ENCODE measurements at places on chromosomes 12 and 14. TPM values are rescaled to one million over a fixed set of nuclear protein-coding genes. Genes with fewer than 3 reads are reported as not detected.

DNA sequence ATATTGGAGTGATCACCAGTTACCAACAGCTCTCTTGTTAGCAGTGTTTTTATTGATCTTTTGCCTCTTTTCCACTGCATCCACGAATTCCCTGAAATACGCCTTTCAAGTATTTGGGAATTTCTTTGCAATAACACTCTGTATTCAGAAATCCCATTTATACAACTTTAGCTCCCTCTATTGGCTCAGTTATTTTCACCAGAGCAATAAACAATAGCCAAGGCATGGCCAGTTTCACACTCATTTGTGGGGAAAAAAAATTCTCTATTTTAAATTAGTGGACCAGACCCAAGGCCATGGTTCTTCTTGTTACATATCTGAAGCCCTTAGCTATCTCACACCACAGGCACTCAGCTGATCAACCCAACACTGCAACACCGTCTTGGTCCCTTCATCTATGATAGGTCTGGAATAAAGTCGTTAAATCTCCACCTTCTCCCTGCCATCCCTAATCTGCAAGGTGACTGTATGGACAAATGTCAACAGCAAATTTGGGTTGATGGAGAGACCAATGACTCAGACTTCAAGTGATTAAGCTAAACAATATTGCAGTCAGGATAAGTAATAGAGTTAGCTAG is 92.4 kb upstream of the TMEM260 start:
- no peaks in the 10 kb centered on the region for H3K36me3 ChIP-seq
- no peak overlapping the region for H3K4me3 ChIP-seq

- H3K36me3 ChIP-seq: no peaks in the 10 kb centered on the region
- no peaks in the 10 kb centered on the region for H3K27me3 ChIP-seq
- H3K4me3 ChIP-seq: no peak overlapping the region
These were observed 41.5 kb downstream of the SPPL3 start for GRCh38 chr12:120862664-120863063.

DNA sequence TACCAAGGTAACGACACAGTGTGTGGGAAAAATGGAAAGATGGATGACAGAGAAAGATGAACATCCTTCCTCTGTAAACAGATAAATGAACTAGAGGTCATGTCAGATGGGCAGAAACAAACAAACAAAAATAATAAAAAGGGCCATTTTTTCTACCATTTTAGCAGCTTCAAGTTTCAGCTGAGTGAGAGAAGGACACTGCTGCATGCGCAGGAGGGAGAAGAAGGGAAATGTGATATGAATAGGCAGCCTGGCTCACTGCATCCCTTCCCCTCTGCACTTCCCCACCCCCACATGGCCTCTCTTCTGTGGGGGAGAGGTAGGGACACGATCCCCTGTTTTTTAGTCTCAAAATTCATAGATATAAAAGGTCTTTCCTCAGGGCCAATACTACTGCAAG is 492.0 kb downstream of the NELL2 start:
- no peak overlapping the region for H3K27ac ChIP-seq
- no peaks in the 10 kb centered on the region for H3K27me3 ChIP-seq
- no peak overlapping the region for H3K4me3 ChIP-seq
- H3K36me3 ChIP-seq: no peaks in the 10 kb centered on the region
- DNase-seq: no peak

PA2G4 gene
- total RNA-seq: 49.4 TPM

OTOGL gene
- 0.33 TPM for total RNA-seq

- H3K4me1 ChIP-seq: peaks cover 9% of the 10 kb centered on the region
- H3K4me3 ChIP-seq: no peak overlapping the region
- H3K27ac ChIP-seq: no peak overlapping the region
- H3K27me3 ChIP-seq: no peaks in the 10 kb centered on the region
- peaks cover 1% of the 10 kb centered on the region for H3K36me3 ChIP-seq
- no peak for DNase-seq
These were observed 8.0 kb downstream of the SLC8B1 start for GRCh38 chr12:113326775-113327395.

- DNase-seq: no peak
- H3K4me3 ChIP-seq: no peak overlapping the region
- H3K27ac ChIP-seq: no peak overlapping the region
- H3K4me1 ChIP-seq: peaks cover 5% of the 10 kb centered on the region
- peaks cover 9% of the 10 kb centered on the region for H3K36me3 ChIP-seq
These were observed 10.7 kb downstream of the EIF2S1 start for GRCh38 chr14:67370830-67371229.

SPTB gene
- total RNA-seq: 3.4 TPM

DNA sequence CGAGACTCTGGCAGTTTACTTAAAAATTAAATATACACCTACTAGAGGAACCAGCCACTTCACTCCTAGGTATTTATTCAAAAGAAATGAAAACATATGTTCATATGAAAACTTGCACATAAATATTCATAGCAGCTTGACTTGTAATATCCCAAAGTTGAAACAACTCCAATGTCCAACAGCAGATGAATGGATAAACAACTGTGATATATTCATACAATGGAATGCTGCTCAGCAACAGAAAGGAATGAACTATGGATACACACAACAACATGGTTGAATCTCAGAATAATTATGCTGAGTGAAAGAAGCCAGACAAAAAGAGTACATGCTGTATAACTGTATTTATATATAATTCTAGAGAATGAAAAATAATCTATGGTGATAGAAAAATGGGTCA is 53.4 kb upstream of the DACT1 start:
- no peaks in the 10 kb centered on the region for H3K4me1 ChIP-seq
- H3K27me3 ChIP-seq: no peaks in the 10 kb centered on the region
- no peak overlapping the region for H3K4me3 ChIP-seq
- H3K27ac ChIP-seq: no peak overlapping the region

PAPLN gene
- 9.6 TPM for total RNA-seq

PMCH gene
- not detected for total RNA-seq

DNA sequence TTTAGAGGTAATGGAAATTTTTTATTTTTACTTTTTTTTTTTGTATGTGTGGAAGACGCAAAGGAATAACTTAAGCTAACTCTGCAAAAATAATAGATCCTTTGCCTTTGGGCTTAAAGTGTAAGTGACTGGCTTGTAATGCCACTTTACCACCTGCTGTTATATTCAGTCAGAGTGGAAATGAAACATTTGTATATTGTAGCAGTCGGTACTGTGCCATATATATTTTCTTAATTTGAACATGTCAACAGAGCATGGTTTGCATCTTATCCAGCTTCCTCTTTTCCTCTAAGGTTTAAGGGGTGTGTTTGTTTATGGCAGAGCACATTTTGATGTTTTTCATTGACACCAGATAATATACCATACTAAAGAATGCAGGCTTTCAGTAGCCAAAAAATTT is 176.6 kb downstream of the TRHDE start:
- no peaks in the 10 kb centered on the region for H3K27me3 ChIP-seq
- H3K36me3 ChIP-seq: no peaks in the 10 kb centered on the region
- no peak for DNase-seq
- H3K27ac ChIP-seq: no peak overlapping the region
- H3K4me1 ChIP-seq: peaks cover 30% of the 10 kb centered on the region

GRCh38 chr12:31817120-31817519 is 88.3 kb upstream of the AMN1 start:
- no peaks in the 10 kb centered on the region for H3K36me3 ChIP-seq
- DNase-seq: no peak
- peaks cover 13% of the 10 kb centered on the region for H3K4me1 ChIP-seq
- H3K27me3 ChIP-seq: no peaks in the 10 kb centered on the region

GRCh38 chr14:76927971-76928700 is 100.4 kb downstream of the IRF2BPL start:
- no peak for DNase-seq
- H3K27me3 ChIP-seq: no peaks in the 10 kb centered on the region
- H3K27ac ChIP-seq: no peak overlapping the region
- H3K4me1 ChIP-seq: no peaks in the 10 kb centered on the region

LHX5 gene
- total RNA-seq: not detected

- no peaks in the 10 kb centered on the region for H3K27me3 ChIP-seq
- H3K36me3 ChIP-seq: no peaks in the 10 kb centered on the region
- H3K4me1 ChIP-seq: no peaks in the 10 kb centered on the region
- H3K27ac ChIP-seq: no peak overlapping the region
- no peak overlapping the region for H3K4me3 ChIP-seq
- DNase-seq: no peak
These were observed 142.2 kb upstream of the RFLNA start for GRCh38 chr12:124152731-124153130.

- H3K36me3 ChIP-seq: no peaks in the 10 kb centered on the region
- no peaks in the 10 kb centered on the region for H3K4me1 ChIP-seq
- H3K27me3 ChIP-seq: no peaks in the 10 kb centered on the region
- no peak overlapping the region for H3K27ac ChIP-seq
These were observed 93.3 kb downstream of the CIT start for GRCh38 chr12:119783787-119784186.

DNA sequence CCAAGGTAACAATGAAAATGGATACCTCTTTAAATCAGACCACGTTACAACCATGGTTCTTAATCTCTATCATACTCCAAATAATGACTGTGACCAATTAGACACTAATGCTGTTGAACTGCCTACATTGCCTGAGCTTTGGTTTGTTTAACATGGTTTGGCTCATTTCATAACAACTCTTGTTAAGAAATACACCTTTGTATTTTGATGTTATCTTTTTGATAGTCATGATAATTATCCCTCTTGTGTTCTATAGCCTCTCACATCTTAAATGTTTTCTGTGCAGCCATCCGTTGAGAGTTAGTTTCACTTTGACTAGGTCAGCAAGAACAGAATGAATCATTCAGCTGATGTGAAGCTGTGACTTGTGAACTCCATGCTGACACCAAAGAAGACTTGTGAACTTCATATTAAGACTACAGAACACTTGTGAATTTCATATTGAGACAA is 75.5 kb upstream of the RERGL start:
- no peaks in the 10 kb centered on the region for H3K4me1 ChIP-seq
- no peak overlapping the region for H3K27ac ChIP-seq
- DNase-seq: no peak
- no peaks in the 10 kb centered on the region for H3K36me3 ChIP-seq

DNA sequence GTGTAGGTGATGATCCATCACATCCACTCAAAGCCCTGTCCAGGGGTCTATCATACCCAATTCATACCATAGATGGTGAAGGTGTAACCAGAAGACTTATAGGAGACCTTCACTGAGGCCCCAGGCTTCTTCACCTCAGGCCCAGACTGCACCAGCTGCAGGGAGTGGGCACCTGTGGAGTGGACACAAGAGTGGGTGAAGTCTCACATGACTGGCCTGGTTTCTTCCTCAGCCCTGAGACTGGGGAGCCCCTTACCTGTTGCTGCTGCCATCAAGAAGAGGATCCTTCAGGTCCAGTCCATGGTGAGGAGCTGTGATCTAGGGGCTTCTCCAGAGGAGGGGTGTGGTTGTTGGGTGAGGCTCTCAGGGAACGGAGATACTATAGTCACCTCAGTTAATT is 851.0 kb downstream of the TMEM121 start:
- H3K27ac ChIP-seq: no peak overlapping the region
- H3K36me3 ChIP-seq: no peaks in the 10 kb centered on the region
- no peaks in the 10 kb centered on the region for H3K4me1 ChIP-seq
- no peak for DNase-seq
- H3K4me3 ChIP-seq: no peak overlapping the region

- DNase-seq: no peak
- no peaks in the 10 kb centered on the region for H3K36me3 ChIP-seq
- no peaks in the 10 kb centered on the region for H3K4me1 ChIP-seq
- peaks cover 7% of the 10 kb centered on the region for H3K27me3 ChIP-seq
- no peak overlapping the region for H3K27ac ChIP-seq
These were observed 49.3 kb upstream of the ASPG start for GRCh38 chr14:104036212-104036611.

DNA sequence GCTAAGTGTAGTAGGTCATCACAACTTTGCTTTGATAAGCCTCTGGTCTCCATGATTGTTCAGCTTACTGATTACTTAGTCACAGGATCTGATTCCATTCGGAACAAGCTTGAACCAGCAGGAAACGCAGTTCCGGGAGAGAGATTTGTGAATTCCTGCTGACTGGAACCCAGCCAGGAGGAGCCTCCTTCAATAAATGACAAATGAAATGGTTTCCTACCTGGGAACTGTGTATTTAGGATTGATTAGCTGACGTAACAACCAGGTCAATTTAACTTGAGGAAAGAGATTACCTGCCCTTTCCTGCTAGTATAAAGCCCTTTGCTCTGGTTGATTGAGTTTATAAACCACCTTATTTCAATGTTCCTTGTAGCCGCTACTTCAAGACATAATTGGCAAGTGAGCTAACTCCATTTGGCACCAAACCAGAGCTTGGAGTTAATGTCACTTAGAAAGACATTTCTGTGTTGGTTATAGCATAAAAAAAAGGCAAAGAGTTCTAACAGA is 35.1 kb upstream of the KCNH3 start:
- H3K4me1 ChIP-seq: no peaks in the 10 kb centered on the region
- peak overlapping the region; percentile 36 for H3K27ac ChIP-seq
- H3K4me3 ChIP-seq: no peak overlapping the region
- no peaks in the 10 kb centered on the region for H3K36me3 ChIP-seq
- peak; percentile 47 for DNase-seq
- H3K27me3 ChIP-seq: no peaks in the 10 kb centered on the region

CIROP gene
- not detected for total RNA-seq

- H3K4me3 ChIP-seq: no peak overlapping the region
- no peak overlapping the region for H3K27ac ChIP-seq
- peaks cover 41% of the 10 kb centered on the region for H3K4me1 ChIP-seq
- no peaks in the 10 kb centered on the region for H3K27me3 ChIP-seq
These were observed 11.7 kb downstream of the SP1 start for GRCh38 chr12:53391724-53392123.

- H3K27me3 ChIP-seq: peaks cover 1% of the 10 kb centered on the region
- DNase-seq: no peak
- no peaks in the 10 kb centered on the region for H3K36me3 ChIP-seq
- no peak overlapping the region for H3K4me3 ChIP-seq
These were observed 12.2 kb downstream of the TBX3 start for GRCh38 chr12:114671443-114672411.

NEDD8 gene
- total RNA-seq: 28.7 TPM

DNA sequence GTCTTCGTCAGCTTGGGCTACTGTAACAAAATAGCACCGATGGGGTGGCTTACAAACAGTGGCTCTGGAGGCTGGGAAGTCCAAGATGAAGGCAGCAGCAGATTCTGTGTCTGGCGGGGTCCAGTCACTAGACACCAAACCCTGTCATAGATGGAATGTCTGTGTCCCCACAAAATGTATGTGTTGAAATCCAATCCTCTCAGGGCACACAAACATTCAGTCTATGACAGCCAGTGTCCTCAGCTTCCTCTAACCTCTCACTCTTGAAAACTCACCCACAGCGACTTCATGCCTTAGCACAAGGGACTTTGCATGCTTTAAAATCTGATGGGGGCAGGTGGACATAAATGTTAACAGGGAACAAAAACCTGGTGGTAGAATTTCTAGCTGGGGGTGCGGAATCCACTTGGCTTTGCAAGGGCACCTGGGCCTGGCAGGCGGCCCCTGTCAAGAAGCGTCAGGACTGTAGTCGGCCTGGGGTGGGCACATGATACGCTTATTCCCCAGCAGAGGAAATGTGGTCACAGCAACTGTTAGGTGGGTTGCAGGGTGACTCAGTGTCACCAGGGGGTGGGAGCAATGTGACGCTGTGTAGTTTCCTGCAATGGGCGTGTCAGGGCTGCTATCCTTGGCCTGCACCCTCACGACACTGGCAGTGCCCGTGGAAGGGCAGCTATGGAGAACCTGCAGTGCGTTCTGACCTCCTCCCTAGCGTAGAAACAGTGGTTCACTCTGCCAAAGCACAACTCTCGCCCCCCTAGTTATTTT is 17.7 kb downstream of the RIN3 start:
- no peak overlapping the region for H3K27ac ChIP-seq
- DNase-seq: no peak
- no peak overlapping the region for H3K4me3 ChIP-seq
- H3K4me1 ChIP-seq: no peaks in the 10 kb centered on the region

GRCh38 chr14:50001999-50002925 is 109.4 kb downstream of the ARF6 start:
- H3K4me3 ChIP-seq: no peak overlapping the region
- peak overlapping the region; percentile 84 for H3K27ac ChIP-seq
- DNase-seq: no peak
- H3K4me1 ChIP-seq: peaks cover 52% of the 10 kb centered on the region
- H3K27me3 ChIP-seq: no peaks in the 10 kb centered on the region
